ENCODE measurements at places on chromosomes 6 and 20.

GRCh38 chr6:7726416-7727085, 652 bp downstream of the BMP6 start:
- peak; percentile 46 for DNase-seq

GRCh38 chr6:19501737-19502245, 335.4 kb upstream of the ID4 start:
- no peak for DNase-seq

DNA sequence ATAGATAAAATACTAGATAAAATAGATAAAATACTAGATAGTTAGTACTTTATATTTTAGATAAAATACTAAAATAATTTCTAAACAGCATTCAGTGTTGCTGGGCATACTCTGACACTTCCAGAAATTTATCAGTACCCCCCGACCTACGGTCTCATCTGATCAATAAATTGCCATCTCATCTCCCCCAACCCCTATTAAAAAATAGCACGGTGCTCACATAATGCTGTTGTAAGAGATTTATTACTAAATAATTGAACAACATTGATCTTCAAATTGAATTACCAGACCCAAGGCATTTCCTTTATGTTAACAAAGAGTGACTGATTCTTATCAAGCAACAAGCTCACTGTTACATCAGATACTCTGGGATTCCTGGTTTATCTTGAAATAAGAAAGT, 300.9 kb downstream of the CBLN4 start:
- no peak for DNase-seq

DNA sequence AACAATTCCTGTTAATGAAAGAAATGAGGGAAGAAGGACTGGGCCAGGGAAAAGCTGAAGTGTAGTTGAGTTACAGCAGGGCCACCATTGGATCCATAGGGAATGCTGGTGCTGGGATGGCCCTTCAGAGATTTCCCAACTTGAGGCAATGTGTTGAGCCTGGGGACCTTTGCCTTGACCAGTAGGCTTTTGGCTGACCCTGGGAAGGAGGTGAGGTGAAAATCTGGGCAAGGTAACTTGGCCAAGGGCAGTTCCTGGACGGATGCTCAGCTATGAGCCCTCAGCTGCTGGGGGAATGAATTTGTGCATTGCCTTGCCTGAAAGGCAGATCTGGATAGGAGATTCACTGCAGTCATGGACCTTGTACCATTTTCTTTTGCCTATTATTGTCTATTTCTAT, 20.4 kb downstream of the UTRN start:
- no peak for DNase-seq

DNA sequence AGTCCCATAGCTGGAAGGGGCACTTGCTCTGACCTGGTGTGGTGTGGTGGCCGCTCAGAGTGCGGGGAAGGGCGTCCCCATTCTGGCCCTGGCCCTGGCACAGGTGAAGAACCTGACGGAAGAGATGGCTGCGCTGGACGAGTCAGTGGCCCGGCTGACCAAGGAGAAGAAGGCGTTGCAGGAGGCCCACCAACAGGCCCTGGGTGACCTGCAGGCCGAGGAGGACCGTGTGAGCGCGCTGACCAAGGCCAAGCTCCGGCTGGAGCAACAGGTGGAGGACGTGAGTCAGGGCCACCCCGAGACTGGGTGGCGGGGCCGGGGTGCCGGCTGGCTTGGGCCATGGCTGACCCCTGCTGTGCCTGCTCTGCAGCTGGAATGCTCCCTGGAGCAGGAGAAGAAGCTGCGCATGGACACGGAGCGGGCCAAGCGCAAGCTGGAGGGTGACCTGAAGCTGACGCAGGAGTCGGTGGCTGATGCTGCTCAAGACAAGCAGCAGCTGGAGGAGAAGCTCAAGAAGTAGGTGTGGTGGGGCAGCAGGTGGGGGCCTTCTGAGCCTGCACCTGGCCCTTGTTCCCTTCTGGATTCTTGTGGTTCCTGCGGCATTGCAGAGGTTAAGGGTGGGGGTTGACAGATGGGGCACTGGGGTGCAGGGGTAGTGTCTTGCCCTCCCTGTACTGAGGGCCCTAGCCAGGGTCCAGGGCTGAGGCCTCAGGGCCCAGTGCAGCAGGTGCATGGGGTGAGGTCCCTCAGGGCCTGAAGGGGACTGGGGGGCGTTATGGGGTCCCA, 40.8 kb downstream of the MYH7B start:
- no peak for DNase-seq
